ENCODE measurements at places on chromosomes 13 and 19.

DNA sequence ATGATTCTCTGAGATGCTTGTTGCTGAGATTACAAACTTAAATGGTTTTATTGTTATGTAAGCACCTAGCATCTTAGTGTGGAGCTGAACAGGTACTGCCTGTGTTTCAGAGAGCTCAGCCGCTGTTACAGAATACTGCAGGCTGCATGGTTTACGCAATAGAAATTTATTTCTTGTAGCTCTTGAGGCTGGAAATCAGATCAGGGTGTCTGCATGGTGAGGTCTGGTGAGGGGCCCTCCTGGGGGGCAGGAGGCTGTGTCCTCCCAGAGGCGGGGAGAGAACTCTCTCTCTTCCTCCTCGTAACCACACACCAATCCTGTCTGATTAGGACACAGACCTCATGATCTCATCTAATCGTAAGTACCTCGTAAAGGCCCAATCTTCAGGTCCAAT, 13.1 kb downstream of the ATP11A start:
- DNase-seq, result peak; percentile 89

DNA sequence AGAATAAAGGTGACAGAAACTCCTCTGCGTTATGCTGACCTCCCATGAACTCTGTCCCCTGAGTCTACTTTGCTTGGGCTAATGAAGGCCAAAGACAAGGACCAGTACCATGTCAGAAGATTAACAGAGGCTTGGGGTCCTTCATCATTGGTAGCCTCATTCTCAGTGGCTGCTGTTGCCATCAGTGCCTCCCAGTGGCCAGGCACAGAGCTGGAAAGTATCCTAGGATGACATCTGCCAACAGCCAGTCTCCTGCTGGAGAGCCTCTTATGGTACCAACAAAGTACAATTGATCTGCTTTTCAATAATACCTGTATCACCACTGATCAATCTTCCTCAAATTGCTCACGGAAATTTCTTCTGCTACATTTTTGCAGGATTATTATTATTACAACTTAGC, 281.6 kb downstream of the DNAJC15 start:
- DNase-seq, result no peak

DNA sequence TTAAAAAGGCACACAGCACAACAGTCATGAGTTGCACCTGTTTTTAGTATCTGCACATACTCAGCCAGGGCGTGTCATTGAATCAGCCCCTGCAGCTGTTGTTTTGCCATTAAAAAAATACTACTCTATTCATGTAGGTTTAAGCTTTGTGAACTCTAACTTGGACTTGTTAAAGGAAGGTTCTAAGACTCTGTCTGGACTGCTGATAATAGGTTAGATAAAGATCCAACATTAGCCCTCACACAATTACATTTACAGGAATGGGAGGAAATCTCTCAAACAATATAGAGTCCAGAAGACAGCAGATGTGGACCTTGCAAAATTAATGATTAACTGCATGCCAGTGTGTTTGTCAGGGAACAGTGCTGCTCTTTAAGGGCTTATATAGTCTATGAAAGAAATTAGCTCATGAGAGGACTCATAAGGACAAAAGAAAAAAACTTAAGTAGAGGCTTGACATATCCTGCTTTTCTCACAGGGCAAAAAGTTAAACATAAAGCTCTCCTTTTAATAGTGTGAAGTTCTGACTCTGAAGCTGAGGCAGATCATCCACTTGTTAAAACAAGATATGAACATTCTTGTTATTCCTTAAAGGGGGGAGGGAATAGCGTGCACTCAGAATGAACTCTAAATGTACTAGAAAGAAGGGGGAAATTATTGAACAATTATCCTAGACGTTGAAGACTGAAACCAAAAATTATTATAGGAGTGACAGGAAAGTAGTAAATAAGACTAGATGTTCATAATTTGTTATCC, 243.6 kb downstream of the NDFIP2 start:
- no peak for DNase-seq

DNA sequence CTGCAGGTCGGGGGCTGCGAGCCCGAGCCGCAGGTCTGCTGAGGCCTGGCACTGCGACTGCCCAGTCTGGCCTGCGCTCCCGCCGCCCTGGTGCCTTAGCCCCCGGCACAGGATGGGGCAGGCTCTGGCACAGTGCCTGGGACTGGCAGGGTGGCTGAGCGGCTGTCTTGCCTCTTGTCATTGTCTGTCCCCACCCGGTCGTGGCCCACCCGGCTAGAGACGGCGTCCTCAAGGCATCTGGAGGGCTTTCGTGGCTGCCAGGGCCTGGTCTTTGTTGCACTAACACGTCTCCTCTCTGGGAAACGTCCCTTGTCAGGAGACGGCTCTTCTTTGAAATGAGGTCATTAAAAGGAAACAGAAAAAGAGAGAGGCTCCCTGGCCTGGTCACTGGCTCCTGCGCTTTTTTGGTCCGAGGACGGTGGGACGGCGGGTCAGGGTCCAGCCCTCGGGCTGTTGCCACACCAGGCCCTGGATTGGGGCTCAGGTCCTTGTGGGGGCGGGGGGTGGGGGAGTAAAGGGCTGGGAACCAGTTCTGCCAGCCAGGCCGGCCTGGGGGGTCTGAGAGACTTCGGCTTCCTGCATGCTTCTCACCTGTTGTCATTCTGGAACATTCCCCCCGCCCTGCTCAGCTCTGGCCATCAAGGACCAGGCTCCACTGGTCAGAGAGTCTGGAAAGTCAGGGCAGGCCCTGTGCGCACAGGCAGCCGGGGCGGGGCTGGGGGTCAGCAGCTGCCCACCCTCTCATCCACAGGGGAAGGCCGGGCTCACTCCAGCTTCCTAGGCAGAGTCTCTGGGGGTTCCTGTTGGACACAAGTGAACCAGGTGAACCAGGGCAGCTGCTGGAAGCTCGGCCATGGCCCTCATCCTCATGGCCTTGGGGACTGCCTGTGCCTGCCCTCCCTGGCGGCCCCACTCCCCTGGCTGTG, 6.2 kb upstream of the ZNF554 start:
- no peak for DNase-seq

DNA sequence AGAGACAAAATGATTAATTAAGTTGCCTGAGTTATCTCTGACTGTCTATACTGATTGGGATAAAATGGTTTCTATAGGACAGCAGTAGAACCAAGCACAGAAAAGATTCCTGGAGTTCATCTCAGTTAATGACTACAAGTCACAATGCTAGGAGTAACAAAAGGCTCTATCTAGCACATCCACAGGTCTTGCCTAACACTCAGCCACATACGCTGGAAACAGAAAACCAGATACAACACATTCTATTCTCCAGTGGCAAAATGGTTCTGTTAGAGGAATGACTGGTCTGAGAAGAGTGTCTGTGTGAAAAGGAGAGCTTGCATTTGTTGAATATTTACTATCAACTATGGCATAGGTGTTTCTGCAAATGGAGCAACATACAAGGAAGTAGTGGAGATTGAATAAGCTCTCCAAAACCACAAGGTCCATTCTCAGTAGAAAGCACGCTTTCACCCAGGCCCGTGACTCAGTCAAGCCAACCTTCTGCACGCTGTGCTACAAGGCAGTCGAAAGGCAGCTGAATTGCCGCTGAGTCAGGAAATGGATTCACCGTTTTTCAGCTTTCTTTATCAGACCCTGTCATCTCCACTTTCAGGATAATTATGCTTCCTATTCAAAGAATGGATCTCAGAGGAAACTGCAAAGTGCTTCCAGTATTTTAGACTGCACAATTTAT, 761.5 kb downstream of the EFNB2 start:
- DNase-seq, result no peak

DNA sequence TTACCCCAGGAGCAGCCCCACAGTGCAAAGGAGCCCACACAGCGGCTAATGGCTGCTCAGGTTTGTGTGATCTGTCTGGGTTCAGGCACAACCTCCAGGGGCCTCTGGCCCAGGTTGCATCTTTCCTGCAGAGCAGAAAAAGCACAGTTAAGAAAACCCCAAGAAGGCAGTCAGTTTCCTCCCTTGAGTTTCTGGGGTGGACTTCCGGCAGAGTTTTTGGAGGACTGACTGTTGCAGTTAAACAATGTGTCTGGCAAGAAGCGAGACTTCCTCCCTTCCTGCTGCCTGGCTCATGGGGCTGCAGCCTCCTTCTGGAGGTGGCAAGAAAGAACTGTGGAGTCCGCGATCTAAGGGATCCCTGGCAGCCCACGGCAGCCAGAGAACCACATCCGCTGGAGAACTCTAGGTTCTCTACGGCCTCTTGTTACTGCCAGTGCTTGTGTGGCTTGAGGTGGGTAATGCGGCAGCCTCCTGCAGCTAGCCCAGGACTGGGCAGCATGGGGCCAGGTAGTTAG, 114.4 kb downstream of the ZDHHC20 start:
- peak; percentile 72 for DNase-seq

- DNase-seq, result peak; percentile 95
These were observed 6.9 kb downstream of the RAB8A start for GRCh38 chr19:16118489-16119033.

- DNase-seq, result peak; percentile 82
These were observed 15.7 kb upstream of the TIMM44 start for GRCh38 chr19:7959211-7959610.

DNA sequence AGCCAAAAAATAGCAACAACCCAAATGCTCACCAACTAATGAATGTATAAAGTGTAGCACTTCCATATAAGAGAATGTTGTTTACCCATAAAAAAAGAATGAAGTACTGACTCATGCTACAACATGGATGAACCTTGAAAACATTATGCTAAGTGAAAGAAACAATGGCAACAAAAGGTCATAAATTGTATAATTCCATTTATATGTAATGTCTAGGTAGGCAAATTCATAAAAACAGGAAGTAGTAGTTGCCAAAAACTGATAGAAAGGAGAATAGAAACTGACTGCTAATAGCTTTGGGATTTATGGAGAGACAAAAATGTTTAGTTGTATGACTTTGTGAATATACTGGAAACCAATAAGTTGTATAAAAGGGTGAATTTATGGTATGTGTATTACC, 21.6 kb downstream of the MYCBP2 start:
- no peak for DNase-seq

DNA sequence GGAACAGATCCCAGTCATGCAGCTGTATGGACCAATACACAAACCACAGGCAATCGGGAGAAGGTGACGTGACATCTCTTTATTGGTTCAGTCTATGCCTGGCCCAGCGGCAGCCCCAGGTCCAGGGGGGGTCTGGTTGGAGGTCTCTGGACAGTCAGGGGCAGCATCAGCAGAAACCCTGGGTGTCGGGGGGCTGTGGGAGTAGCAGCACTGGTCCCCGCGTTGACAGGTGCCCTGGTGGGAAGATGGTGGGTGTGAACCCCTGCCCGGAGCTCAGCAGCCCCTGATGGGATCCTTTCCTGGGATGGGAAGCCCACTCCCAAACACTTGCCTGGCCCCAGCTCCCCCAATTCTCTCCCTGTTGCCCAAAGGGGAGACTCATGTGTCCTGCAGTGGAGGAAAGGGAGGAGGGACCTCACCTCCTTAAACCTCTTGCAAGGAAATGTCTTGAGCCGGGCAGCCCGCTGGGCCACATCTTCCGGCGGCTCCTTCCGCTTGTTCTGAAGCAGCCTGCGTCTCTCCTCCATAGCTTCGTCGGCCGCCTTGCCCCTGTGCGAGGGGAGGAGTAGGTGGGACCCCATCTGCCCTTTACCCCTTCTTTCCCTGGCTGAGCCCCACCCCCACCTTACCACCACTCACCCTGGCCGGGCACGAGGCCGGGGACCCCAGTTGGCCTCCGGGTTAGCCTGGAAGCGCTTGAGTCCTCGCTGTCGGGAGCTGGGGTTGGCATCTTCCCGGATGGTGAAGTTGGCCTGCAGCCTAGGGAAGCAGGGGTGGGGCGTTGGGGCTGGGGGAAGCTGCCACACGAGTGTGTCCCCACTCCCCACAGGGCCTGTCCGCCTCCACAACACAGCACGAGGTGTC, 2.4 kb upstream of the LYL1 start:
- DNase-seq, result no peak

DNA sequence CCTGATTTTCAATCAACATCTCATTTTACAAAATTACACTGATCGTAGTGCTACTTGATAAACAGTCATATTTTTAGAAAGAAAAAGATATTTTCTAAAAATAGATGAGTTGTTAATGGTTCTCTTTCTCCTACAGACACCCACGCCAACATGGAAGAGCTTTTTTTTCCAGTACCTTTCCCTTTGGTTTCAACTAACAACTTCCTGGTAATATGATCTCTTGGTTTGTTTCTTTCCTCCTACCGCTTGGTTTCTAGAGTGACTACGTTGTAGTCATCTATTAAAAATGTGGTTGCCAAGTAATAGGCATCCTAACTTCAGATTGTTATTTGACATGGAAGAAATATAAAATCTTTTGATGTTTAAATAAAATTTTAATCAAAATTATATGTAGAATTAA, 189.0 kb downstream of the LACC1 start:
- no peak for DNase-seq

DNA sequence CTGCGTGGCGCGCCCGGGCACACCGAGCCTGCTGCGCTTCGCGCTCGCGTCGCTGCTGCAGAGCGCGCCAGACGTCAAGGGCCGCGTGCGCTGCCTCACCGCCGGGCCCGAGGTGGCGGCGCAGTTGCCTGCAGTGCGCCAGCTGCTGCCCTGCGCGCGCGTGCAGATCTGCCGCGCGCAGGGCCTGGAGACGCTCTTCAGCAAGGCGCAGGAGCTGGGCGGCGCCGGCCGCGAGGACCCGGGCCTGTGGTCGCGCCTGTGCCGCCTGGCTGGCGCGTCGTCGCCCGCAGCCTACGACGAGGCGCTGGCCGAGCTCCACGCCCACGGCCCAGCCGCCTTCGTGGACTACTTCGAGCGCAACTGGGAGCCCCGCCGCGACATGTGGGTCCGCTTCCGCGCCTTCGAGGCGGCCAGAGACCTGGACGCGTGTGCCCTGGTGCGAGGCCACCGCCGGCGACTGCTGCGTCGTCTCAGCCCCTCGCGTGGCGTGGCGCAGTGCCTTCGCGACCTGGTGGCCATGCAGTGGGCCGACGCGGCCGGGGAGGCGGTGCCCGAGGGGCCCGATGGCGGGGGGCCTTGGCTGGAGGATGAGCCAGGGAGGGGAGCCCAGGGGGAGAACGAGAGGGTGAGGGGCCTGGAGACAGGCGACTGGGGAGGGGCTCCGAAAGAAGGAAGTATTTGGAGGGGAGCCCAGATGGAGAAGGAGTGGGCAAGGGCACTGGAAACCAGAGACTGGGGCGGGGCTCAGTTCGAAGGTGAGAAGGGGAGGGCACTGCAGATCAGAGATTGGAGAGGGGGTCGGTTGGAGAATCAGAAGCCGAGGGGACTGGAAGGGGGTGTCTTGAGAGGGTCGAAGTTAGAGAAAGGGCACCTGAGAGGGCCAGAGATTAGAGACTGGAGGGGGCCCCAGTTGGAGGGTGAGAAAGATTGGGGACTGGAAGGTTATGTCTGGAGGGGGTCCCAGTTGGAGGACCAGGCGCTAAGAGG, 24.7 kb downstream of the ZSWIM9 start:
- no peak for DNase-seq

All from HL-60 (cell line).